Urinary bladder (tissue), 4 donors: ENCODE measurements at places on chromosomes 11 and 22. TPM values are rescaled to one million over a fixed set of nuclear protein-coding genes. Genes with fewer than 3 reads are reported as not detected.

The ANKK1 gene
- 0.16 TPM for total RNA-seq

The LARGE2 gene
- total RNA-seq, result 1.3 TPM

The KLHDC7B gene
- total RNA-seq, result 0.11 TPM

The HEPHL1 gene
- total RNA-seq, result not detected

The C1QTNF4 gene
- total RNA-seq, result 3.5 TPM

The PKNOX2 gene
- 6.5 TPM for total RNA-seq

- no peak for DNase-seq
Measured at GRCh38 chr11:133911171-133911570, 45.6 kb downstream of the IGSF9B start.

- peak; percentile 28 for DNase-seq
Measured at GRCh38 chr11:90134478-90135003, at the start of gene NAALAD2. Gene NAALAD2 (plus strand): TSS chr11:90134663. CDS start chr11:90134759, 96 bp downstream.

- DNase-seq, result no peak
Measured at GRCh38 chr11:33094157-33094556, 54.8 kb downstream of the TCP11L1 start.

GRCh38 chr22:25202290-25202921 lies 2.7 kb downstream of the CRYBB3 start:
- no peak for DNase-seq

DNA sequence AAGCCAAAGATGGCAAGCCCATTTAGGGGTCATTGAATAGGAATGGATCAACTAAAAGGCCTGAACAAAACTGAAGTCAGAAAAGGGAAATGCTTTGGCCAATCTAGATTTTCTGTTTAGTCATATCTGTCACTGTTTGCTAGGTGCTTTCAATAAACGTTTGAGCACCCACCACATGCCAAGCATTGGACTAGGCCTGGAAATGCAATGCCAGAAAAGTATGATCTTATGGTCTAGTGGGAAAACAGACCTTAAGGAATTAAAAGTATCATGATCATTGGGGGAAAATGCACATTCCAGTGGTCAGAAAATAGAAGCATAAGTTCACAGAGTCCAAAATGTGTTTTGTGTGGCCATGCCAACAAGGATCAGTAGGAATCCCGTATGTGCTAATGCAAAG lies 76.8 kb upstream of the BIRC3 start:
- no peak for DNase-seq

- DNase-seq, result no peak
Measured at GRCh38 chr22:48942698-48943566, 884.7 kb downstream of the BRD1 start.

DNA sequence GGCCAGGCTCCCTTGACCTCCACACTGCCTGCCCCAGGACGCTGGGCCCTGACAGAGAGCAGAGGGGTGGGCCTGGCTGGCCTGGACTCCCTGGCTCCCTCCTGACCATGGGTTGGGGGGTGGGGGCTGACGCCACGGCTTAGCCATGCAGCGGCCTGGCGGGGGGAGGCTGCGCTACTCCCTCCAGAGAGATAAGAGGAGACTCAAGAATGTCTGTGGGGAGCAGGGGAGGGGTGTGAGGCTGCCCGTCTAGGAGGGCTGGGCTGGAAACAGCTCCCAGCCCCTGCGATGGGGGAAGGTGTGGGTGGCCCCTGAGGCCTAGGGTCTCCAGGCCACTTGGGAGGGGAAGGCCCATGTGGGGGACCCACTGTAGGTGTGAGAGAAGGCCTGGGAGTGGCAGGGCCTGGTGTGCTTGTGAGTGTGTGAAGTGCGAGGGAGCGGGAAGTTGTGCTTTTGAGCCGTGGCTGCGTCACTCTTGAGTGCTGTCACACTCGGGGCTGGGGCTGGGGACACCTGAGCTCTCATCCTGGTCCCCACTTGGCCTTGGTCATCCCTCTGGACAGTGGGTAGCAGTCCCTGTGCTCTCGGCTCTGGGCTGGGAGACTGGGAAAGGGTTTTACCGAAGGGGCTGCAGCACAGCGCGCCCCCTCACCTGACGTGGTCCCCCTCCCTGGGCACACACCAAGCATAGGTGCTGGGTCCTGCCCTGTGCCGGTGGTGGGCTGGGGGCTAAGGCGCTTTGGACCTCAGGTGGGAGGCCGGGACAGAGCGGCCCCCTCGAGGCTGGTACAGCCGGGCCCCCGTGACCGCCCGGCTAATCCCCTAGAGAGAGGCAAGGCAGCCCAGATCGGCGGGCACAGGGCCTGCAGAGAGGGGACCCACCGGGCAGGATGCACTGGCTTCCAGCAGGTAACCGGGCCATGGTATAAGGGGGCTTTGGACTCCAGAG lies 2.4 kb downstream of the MYRF start:
- no peak for DNase-seq

DNA sequence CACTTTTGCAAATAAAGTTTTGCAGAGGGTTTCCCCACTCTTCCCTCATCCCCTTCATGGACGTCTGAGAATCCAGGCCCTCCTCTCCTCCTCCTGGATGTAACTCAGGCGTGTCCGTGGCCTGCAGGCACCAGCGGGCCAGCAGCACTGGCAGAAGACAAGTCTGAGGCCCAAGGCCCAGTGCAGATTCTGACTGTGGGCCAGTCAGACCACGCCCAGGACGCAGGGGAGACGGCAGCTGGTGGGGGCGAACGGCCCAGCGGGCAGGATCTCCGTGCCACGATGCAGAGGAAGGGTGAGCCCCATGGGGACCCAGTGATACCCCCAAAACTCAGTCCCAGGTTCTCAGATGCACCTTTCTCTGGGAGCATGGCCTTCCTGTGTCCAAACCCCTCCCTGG lies 14.4 kb downstream of the TUB start:
- DNase-seq, result no peak

GRCh38 chr11:79940165-79940564 lies 499.3 kb upstream of the TENM4 start:
- DNase-seq, result no peak

DNA sequence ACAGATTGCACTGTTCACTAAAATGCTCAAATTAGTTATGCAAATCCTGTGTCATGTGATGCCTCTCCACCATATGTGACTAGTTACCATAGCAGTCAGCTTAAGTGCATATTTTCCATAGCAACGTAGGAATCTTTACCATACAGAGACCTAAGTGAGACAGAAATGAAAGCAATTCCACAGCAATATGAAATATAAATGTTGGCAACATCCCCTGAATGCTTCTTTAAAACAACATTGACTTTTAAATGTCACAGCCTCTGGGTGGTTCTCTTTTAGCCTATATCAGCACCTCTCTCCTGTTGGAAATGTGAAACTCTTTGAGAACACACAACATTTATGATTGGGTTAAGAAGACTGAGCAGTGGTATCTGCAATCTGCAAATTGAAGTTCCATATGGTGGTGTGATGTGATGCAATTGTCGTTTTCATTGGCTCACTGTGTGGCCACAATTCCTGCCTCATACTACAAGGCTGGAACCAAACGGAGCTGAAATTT lies 814.6 kb downstream of the DLG2 start:
- DNase-seq, result no peak

DNA sequence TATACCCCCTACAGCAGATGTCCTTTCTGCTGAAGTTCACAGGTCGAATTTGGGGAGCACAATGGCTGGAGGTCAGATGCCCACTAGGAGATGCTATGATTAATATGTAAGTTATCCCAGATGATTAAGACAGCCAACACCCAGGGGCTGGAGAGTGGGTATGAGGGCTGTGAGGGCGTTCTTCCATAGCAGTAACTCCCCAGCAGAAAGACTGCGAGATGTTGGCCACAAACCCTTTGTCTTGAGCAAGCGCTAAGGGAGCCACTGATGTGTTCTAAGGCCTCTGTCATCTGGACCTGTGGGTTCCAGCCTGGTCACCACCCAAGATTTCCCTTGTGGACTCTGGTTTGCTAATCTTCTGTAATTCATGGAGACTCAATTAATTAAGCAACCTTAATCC lies 77.6 kb downstream of the BMAL1 start:
- no peak for DNase-seq

GRCh38 chr22:30187529-30188407 lies 58.8 kb downstream of the LIF start:
- no peak for DNase-seq

- DNase-seq, result no peak
Measured at GRCh38 chr11:133123366-133123765, 408.9 kb downstream of the OPCML start.

DNA sequence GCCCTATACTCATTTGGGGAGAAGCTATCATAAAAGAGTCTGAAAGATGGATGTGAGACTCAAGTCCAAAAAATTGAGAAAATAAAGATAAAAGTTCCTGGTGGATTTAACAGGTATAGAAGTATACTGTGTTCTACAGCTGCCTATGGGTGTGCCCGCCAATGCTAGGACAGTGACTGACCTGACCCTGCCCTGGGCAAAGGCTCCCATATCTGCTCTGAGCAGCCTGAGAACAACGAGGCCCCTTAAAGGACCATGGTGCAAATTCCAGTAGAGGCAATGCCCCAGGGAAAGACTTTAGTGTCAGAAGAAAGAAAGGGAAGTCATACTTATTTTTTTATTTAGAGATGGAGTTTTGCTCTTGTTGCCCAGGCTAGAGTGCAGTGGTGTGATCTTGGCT lies 181.8 kb downstream of the NAV2 start:
- no peak for DNase-seq

DNA sequence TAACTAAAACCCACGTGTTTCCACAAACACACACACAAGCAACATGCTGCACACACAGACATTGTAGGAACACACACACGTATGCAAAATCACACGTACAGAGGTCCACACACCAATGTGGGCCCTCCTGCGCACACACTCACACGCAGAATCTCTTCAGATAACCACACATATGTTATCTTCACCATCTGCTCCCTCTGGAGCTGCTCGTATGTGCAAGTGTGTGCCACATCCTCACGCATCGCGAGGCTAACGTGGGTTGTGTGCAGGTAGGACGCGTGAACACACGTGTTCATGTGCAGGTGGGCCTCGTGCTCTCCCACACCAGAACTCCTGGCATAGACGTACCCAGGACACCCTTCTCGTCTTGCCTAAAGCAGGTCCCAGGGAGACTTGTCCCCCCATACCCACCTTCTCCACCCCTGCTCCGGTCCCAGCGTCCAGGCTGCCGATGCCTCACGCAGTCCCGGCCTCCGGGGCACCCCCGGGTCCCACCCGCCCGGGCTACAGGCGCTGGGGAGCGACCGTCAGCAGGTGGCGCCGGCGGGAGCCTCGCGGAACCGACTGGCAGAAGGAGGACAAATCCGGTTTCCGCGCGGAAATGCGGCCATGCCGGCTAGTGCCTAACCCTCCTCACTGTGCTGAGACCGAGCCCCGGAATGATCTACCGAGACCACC lies 10.3 kb upstream of the IGSF9B start:
- DNase-seq, result no peak

GRCh38 chr11:19316434-19316833 lies 75.7 kb upstream of the E2F8 start:
- DNase-seq, result peak; percentile 25

DNA sequence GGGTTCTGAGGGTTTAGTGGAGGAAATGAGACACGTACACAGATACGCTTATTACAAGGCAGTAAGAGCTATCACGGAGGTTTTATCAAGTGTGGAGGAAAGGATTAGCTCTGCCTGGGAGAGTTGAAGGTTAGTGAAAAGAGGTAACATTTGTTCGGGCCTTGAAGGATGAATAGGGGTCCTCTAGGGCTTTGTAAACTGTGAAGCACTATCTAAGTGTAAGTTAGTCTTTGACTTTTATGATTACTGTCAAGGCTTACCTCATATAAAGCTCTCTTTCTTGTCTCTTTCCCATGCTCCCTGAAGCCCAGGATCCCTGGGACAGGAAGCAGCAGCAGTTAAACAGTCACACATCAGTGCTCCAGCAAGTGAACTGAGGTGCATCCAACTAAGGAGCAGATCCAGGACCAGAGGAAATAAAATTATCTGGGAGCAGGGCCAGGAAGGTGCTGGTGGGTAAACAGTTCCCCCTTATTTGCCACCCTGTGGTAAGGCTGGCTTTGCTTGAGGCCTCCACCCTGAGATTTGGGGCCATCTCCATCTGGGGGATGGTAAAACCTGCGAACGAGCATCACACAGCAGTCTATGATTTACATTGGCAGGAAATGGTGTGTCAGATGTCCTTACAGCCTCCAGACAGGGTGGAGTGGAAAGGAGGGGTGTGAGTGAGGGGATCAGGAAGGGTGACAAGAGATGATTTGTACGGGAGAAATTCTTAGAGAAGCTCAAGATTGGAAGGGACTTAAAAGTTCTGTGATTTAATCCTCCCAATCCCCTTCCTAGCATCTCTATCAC lies 27.2 kb downstream of the GVQW3 start:
- DNase-seq, result no peak

DNA sequence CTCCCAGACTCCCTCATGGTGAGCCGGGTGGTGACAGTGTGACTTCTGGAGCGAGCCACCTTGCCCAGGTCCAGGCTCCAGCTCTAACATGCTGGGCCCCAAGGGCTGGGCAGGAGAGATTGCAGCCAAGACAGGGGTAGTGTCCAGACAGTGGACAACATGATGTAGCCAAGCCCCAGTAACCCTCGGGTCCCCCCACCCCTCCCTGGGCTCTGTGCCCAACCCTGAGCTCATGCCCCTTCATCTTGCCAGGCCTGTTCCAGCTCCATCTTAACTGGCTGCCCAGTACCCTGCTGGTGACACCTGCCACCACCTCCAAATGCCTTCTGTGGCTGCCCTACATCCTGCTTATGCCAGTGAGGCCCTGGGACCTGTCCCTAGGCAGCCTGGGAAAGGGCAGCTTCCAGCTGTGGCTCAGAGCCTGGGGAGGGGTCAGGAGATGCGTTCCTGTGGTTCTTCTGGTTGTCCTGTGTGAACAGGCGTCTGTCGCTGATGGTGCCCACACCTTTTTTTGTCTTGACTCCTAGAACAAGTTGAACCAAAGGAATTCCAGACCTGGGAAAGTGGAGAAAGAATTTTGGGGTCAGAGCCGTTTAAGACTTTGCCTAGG lies 12.5 kb upstream of the SYT12 start:
- no peak for DNase-seq

GRCh38 chr22:47738472-47739013 lies 976.1 kb downstream of the TBC1D22A start:
- no peak for DNase-seq

DNA sequence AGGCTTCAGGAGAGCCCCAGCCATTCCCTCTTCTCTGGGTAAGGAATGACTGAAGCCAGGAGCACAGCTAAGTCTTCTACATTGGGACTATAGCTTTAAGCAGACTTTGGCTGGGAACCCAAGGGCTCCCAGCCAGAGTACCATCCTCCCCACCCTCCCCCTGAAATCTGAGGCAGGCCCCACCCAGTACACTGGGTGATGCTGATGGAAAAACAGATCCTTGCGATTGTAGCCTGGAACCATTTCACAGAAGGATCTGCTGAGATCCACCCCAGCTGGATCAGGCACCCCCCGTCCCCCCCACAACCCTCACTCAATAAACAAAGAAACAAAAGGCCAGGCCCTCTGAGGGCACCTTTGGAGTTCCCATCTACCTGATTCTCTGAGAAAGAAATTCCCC lies 39.8 kb downstream of the IL18BP start:
- DNase-seq, result no peak

GRCh38 chr11:112004389-112004788 lies 20.8 kb upstream of the DLAT start:
- no peak for DNase-seq

DNA sequence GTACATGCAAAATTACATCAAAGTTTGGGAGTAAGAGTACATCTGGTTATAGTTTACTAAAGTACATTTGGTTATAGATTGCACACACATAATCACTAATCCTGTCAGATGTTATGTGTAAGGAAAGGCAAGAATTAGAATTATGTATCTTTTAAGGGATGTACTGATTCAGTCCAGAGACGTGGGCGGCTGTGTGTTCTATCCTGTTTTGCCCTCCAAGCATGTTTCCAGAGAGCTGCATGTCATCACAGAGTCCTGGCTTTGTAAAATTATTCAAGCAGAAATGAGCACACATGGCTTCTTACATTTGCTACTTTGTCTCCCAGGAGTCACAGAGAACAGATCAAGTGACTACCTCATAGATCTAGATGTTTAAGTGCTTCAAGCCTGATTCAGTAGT lies 33.2 kb upstream of the CEP126 start:
- DNase-seq, result no peak
